ENCODE measurements at places on chromosomes 6 and 20. TPM values are rescaled to one million over a fixed set of nuclear protein-coding genes. Genes with fewer than 3 reads are reported as not detected.

DNA sequence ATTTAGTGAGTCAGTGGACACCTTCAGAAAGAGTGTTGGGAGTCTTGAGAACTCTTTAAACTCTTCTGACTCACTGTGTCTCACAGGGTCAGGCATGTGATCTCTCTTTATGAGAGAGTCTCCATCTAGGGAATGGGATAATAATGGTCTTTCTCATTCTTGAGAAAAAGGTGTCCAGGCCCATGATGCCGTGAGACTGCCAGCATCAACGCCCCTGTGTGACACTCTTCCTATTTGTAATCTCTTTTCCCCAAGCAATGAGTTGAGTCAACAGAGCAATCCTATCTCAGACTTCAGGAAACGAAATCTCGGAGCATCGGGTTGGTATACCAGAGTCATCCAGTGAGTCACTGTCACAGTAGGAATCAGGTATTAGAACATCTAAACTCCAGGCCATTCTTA lies 82.3 kb upstream of the BMP2 start:
- DNase-seq: no peak

DNA sequence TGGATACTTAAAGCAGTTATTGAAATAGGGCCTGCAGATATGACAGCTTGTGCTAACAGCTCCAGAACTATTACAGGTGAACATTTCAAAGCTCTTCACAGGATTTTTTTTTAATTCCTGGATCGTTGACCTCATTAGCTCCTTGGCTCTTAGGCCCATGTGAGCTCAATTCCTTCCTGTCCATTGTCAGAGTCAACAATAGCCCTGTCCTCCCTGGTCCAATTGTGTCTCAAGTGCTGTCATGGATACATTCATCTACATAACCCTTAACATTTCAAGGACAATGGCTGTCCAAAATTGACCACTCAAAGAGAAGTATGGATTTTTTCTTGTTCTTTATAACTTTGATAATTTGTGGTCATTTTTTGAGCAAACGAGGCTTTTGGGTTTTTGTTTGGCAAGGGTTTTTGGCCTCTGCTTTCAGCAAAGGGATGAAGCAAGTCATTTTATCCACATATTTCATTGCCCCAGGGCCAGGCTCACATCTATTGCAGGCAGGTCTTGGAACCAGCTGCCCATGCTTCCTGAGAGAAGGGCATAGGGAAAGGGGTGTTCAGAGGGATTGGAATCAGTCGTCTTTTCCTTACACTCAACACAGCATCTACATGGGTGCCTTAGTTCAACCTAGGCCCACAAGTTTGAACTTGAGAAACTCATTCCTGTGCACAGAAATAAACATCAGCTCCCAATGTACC lies 282.1 kb downstream of the TPBG start:
- no peak for DNase-seq

PTCRA gene
- not detected for total RNA-seq

DNA sequence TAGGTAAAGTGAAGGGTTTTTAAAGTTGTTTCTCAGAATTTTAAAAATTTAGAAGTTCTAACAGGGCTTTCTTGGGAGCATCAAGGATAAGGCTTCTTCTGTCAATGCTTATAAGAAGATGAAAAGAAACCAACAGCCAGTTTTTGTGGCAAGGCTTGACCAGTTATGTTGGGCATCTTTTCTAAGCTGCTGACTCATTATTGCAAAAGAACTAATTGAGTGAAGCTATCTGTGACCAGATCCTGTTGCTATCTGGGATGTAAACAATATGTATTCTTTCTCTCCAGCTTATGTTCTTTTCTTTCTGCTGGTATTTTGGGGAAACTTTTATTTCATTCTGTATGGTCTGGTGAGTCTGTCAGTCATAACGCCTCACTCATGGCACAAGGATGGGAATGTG lies 643.8 kb downstream of the HDGFL1 start:
- no peak for DNase-seq

COL21A1 gene
- not detected for total RNA-seq

TRIM40 gene
- not detected for total RNA-seq

- DNase-seq: no peak
Observed at GRCh38 chr6:108502832-108503231, 57.9 kb upstream of the FOXO3 start.

- no peak for DNase-seq
Observed at GRCh38 chr6:15430931-15431405, 185.1 kb downstream of the JARID2 start.

- DNase-seq: no peak
Observed at GRCh38 chr6:3392930-3393835, 63.7 kb downstream of the SLC22A23 start.

MUCL3 gene
- total RNA-seq: not detected

GRCh38 chr6:135440087-135440792 lies 57.3 kb downstream of the AHI1 start:
- no peak for DNase-seq
